ENCODE measurements at places on chromosomes 6 and 20. TPM values are rescaled to one million over a fixed set of nuclear protein-coding genes. Genes with fewer than 3 reads are reported as not detected.

- DNase-seq: no peak
Measured at GRCh38 chr6:135088818-135089809, 34.5 kb upstream of the HBS1L start.

DNA sequence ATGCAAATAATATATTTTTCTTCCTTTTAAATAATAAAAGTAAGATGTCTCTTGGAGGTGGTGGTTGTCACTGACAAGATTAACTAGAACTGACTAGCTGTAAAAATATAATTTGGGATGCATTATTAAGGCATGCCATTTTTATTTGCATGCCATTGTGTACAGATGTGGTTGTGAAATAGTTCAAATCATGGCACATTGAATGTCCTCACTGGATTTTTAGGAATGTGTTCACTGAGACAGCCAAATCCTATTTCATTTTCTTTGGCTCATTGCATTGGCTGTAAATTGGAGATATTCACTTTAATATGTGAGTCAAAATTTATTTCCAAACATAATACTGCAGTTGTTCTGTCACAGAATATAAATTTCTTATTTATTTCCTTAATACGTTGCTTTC lies 62.3 kb downstream of the ESR1 start:
- no peak for DNase-seq

GRCh38 chr6:89630488-89630887 lies 8.1 kb downstream of the LYRM2 start:
- no peak for DNase-seq

The NKAPL gene
- total RNA-seq: not detected

GRCh38 chr6:104702126-104702841 lies 157.4 kb downstream of the HACE1 start:
- DNase-seq: no peak

DNA sequence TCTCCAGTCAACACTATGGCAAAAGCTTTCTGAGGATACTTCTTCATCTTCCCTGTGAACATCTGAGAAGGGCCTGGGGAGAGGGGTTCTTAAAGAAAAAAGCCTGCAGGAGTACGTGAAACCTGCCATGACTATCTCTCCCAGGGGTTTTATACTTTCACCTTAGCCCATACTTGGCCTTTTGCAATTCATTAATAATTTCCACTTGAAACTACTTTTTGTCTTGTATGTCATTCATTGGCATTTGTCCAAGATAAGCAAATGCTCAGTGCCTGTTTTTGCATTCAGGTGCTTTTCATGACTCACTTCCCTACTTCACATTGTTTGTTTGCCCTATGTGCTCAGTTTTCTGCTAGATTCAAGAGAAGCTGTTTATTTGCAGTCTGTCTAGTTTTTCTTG lies 580.3 kb upstream of the GJE1 start:
- no peak for DNase-seq

DNA sequence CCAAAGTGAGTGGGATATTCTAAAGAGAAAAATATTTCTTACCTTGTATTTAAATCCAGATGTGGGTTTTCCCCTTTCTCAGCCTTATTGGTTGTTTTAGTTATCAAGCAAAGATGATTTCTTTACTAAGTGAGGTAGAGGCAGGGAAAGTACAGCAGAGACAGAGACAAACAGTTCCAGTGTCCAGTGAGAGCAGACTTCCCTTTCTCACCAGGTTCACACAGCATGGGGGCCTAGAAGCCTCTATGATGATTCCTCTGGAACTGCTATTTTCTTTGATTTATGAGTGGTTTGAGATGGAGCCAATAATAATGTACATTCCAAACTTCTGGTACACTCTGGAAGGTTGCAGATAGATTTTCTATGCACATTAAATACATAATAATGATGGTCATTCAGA lies 234.0 kb upstream of the MARCKS start:
- DNase-seq: no peak

DNA sequence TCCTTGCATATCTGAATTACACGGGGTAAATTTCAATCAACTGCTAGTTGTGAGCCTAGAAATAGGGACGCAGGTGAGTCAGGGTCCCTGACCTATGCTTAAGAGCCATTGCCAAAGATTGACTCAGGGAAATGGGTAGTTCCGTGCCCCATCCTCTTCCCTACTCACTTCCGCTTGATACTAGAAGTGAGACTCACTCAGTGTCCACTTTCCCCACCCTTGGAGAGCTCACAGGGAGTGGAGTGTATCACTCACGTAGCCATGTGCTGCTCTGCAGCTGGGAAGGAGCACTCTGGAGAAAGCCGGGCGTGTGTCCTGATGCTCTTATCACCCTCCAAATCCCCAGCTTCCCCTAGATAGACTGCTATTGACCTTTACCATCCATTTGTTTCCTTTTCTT lies 543 bp upstream of the MUC22 start:
- no peak for DNase-seq
